Activated CD8-positive, alpha-beta memory T cell treated with anti-CD3 and anti-CD28 coated beads, Interleukin-2, amount 10 ng/mL, durations not matched to agents 7 days and 5 days (primary cell): ENCODE measurements at places on chromosomes 7 and 10.
A peak's percentile ranks its signal among the peaks of the same experiment; 100 is the strongest.

DNA sequence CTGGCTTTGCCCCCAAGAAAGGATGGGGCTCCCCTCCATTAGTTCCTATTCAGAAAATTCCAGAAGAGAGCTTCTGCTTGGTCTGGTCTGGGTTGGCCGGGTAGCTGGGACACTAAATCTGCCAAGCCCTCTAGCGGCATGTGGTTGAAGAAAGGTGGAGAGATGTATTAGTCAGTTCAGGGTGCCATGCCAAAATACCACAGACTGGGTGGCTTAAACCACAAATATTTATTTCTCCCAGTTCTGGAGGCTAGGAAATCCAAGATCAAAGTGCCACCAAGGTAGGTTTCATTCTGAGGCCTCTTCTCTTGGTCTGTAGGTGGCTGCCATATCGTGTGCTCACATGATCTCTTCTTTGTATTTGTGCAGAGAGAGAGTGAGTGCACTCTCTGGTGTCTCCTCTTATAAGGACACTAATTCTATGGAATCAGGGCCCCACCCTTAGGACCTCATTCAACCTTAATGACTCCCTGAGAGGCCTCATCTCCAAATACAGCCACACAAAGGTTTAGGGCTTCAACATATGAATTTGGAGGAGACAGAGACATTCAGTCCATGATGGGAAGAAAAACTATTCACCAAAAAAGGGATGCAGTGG is 38.7 kb upstream of the MTPAP start:
- DNase-seq, result no peak

DNA sequence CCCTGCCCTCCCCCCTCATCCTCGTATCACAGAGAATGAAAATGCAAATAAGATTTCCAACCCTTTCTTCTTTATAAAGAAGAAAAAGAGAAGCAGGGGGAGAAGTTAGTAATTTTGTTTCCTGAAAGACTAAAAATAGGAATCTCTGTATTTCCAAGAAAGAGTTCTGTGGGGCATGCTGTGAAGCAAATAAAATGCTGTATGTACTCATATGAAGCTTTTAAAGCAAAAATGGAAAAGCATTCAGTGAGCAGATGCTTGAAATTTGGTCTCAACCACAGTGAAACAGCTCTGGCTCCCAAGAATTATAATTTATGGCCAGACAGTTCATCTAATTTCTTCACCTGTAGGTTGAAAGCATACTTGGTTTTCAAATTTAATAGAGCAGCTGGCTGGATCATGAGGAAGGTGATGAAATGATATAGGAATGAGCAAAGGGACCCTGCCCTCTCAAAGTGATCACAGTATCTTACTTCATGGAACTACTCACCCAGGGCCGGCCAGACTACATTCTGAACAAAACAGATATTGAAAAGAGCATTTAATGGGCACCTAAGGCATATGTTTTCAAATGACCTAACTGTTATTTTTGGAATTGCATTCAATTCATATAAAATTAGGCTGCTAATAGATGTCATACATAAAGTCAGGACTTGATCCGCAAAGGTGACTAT is 31.4 kb downstream of the SVIL start:
- no peak for DNase-seq

DNA sequence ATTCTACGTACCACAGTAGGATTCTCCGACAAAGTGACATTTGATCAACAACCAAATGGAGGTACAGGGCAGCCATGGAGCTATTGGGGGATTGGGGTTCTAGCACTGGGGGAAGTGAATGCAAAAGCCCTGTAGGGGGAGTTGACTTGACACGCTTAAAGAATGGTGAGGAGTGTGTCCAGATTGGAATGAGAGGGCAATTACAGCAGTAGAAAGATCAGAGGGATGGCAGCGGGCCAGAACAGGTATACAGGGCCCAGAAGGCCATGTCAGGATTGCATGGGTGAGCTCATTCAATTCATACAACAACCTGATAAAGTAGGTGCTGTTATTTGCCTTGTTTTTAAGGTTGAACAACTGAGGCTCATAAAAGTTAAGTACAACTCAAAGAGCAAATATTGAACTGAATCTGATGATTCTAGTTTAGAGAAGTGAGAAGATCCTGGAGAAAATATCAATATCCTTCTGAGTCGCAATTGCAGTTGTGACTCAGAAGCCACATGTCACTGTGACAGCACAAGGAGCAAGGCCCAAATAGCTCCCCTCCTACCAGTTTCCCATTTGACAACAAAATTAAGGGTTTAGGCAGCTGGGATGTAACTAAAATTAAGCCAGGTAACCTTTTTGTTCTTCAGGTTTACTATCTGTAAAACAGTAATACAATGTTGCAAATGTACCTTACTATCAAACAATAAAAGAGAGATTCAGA is 28.0 kb upstream of the CTTNBP2 start:
- DNase-seq, result no peak

DNA sequence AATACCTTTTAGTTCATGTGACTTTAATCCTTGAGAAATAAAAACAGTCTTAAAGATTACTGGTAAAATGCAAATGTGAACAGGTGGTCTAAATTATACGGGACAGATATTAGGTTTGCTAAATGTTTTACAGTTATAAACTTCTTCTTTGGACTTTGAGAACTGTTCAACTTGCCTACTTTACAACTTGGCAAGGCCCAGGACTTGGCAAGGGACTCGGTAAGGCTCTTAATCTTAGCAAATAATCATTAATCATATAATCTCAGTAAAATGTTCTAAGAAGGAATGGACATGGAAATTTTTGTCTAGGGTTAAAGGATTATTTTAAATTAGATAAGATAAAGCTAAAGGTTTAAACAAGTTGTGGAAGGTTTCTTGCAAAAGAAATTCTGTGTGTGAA is 4.8 kb upstream of the UBE2D4 start:
- no peak for DNase-seq

DNA sequence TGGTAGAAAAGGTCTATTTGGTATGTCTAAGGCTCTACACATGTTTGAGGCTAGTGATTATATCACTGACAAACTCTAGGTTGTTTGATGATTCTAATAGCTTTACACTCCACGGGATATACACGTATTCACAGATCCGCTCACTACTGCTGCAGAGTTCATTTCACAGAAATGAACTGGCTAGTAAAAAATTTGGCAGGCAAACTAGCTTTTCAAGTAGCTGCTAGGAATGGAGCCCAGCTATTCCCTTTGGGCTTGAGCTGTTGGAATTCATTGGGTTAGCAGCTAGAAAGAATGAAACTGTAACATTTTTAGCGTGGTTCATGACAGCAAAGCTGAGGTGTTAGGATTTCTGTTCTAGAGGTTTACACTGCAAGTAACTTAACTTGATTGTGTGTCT is 37.6 kb downstream of the R3HCC1L start:
- no peak for DNase-seq

- DNase-seq, result no peak
These were observed 991.8 kb upstream of the PHF14 start for GRCh38 chr7:9981742-9982349.

- peak; percentile 56 for DNase-seq
These were observed 514 bp downstream of the RNF216 start for GRCh38 chr7:5780801-5781496.

GRCh38 chr7:17786314-17786852 is 153.9 kb downstream of the SNX13 start:
- no peak for DNase-seq
